HFF-Myc (cell line): ENCODE measurements at places on chromosomes 3 and 15.

DNA sequence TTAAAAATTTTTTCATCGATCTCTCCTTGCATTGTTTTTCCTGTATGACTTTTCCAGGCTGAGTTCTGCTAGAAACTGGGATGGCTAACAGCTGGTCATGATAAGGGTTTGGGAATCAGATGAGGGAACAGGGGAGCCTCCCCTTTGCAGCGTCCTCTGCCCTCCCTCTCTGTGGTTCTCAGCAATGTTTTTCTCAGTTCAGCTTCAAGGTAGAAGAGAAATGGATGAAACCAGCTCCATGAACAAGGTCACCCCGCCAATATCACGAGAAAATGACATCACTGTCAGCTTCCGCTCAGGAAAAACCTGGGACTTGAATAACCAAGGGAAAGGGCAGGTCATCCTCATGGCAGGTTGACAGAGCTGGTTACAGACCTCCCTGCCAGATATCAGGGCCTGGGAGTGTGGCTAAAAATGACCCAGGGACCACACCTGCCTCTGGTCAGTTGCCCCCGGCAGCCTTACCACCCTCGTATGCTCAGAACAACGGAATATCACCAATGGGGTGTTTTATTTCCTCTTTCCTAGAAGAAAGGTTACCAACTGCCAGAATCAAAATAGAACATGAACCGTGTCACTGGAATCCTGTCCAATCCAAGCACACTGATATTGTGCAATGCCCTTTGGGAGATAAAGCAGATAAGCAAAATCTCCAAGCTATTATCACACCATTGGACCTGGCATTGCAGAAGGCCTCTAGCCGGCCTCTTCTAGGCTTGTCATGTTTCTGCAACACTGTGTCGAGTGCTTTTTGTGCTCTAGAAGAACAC lies 26.1 kb downstream of the LSM3 start:
- DNase-seq = no peak

GRCh38 chr15:39747326-39747725 lies 35.3 kb downstream of the FSIP1 start:
- DNase-seq = no peak

- DNase-seq = no peak
Observed at GRCh38 chr3:32794487-32795308, 23.1 kb upstream of the TRIM71 start.

DNA sequence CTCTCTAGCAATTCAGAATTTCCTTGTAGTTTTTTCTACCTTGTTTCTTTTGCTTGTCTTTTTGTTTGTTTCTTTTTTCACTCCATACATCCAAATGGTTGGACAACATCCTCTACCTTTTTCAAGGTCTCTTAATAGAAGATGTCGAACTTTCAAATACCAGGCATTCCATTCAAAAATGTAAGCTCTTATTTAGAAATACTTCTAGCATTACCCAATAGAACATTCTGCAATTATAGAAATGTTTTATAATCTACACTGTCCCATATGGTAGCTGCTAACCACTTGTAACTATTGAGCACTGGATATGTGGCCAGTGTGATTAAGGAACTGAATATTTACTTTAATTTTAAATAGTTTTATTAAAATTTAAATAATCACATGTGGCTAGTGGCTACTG lies 196.2 kb upstream of the MRPL3 start:
- DNase-seq = no peak

DNA sequence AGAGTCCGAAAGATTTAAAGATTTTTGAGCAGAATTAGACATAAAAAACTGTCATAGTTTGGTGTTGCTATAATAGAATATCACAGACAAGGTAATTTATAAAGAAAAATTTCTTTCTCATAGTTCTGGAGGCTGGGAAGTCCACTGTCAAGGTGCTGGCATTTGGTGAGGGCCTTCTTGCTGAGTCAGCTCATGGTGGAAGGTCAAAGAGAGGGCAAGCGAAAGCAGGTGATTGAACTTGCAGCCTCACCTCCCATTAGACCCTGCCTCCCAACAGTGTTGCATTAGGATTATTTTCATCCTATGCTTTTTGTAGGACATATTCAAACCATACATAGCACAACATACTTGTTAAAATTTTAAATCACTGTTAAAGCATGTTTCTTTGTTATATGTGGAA lies 9.9 kb downstream of the SELENOT start:
- no peak for DNase-seq

GRCh38 chr3:23663246-23663645 lies 142.5 kb upstream of the UBE2E1 start:
- peak; percentile 51 for DNase-seq

- DNase-seq = no peak
Observed at GRCh38 chr3:64616953-64617352, 70.8 kb downstream of the ADAMTS9 start.

DNA sequence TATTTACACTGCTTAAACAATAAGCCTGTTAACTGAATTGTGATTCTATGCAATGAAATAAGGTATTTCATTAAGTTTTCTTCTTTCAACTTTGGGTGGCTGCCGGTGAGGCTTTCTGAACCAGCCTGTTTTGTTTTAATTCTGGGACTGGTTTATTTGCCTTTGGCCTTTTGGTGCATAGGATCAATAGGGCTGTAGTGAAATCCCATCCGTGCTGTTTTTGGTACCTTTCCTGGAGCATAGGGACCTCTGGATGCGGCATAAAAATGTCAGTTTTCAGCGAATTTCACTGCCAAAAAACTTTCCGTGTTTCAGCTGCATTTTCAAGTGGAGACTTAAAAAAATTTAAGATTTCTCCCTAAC lies 514 bp downstream of the PLS1 start:
- DNase-seq = no peak

GRCh38 chr15:81105545-81105944 lies 28.5 kb upstream of the CFAP161 start:
- no peak for DNase-seq

DNA sequence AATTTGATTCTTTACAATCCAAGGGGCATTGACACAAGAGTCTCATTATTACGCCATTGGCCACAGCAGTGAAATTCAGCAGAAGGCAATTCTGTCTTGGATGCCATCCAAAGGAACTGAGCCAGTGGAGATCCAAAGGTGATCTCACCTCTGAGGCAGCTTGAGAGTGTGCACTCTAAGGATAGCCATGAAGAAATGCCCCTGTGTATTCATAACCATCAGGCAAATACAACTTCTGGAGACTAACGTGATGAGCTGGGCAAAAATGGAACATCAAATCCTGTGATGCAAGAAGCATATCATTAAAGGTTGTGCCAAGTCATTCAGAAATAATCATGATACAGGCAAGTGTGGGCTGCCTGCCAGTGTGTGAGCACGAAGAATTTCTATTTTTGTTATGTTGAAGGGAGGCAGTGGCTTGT lies 41.4 kb downstream of the ROBO2 start:
- DNase-seq = no peak

DNA sequence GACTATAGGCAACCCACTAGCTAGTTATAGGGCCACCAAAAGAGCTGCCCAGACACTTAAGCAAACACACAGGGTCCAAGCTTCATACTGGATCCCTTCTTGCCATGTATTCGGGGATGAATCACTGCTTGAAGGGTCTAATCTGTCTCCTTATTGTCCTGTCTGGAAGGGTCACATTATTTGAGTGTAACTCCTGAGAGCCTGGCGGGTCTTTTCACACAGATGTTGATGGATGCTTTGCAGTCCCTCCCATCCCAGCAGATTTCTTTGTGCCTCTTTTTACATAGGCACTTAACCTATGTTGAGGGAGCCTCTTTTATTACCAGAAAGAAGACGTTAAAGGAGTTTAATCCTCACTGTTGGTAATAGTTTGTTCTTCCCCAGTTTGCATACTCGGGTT lies 56.6 kb downstream of the BBX start:
- no peak for DNase-seq

DNA sequence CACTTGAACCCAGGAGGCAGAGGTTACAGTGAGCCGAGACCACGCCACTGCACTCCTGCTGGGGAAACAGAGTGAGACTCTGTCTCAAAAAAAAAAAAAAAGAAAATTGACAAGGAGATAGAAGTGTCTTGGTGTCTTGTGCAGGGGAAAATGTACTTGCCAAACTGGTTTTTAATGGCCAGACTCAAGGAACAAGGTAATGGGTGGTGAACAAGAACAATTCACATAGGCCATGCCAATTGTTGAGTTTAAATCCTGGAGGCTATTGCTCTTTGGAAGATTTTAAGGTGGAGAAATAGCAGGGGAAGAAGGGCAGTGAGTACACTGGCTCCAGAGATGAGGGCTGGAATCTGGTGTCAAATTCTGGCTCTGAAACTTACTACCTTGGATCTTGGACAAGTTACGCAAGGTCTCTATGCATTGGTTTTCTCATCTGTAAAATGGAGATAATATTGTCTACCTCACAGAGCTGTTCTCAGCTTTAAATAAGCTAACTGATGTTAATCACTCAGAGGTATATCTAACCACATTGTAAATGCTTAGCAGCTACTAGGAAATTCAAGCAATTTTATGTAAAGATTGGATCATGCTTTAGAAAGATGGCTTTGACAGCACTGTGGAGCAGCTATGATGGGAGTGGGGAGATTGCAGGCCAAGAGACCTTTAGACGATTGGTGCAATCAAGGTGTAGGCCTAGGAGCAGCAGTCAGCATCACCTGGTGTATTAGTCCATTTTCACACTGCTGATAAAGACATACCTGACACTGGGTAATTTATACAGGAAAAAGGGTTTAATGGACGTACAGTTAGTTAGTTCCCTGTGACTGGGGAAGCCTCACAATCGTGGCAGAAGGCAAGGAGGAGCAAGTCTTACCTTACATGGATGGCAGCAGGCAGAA lies 78.3 kb downstream of the B3GALNT1 start:
- no peak for DNase-seq

GRCh38 chr3:112814266-112814665 lies 32.4 kb downstream of the CD200R1L start:
- peak; percentile 50 for DNase-seq

- no peak for DNase-seq
Observed at GRCh38 chr3:139689122-139689521, 11.3 kb upstream of the NMNAT3 start.

GRCh38 chr15:100596792-100597191 lies 5.2 kb downstream of the LINS1 start:
- no peak for DNase-seq

DNA sequence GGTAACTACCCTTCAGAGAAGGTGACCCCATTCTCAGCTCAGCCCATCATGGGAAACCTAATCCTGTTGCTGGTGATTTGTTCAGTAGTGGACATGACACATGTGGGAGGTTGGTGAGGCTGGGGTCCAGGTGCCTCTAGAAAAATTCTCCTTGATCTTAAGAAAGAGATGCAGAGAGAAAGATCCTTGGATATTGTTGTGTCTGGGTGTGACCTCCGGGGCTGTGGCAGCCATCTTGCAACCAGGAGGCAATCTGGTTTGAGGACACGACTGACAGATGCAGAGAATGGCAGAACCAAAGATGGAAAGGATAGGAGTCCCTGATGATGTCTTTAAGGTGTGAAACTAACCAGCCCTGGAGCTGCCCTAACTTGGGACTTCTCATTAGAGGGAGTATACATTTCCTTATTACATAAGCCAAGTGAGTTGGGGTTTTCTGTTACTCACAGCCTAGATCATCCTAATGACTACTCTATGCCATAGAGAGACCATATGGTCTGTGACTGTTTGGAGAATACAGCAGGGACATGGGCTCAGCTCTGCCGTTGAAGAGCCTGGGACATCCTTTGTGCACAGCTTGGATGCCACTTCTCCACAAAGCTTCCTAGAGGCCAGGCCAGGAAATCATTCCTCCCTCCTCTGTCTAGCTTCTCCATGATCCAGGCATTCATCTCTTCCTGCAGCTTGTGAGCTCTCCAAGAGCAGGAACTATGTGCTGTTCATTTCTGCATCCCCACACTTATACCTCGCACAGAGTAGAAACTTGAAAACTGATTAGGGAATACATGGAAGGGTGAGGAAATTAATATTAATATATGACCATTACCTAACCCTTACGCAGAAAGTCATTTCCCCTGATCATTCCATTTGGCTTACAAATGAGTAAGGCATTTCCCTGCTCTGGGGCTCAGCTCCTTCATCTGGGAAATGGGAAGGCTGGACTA lies 45.9 kb downstream of the HRH1 start:
- DNase-seq = no peak

- DNase-seq = no peak
Observed at GRCh38 chr3:173586166-173586565, 188.6 kb downstream of the NLGN1 start.

DNA sequence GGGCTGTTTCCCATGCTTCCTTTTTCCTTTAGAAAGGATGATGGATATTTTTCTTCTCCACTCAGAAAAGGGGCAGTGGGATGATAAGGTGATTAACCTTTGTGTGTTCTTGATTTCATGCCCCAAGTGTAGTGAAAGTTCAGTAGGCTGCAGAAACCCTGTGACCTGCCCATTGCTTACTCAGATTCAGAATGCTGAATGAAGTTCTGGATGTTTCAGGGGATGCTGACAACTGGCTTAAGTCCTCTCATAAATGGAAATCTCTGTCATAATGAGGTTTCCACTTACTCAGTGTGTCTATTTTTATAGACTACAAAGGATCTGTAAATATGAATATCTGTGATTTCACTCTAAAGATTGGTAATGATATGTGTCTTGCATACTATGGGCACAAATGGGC lies 471.3 kb upstream of the TPRG1 start:
- no peak for DNase-seq

GRCh38 chr3:129323651-129324294 lies 45.1 kb downstream of the HMCES start:
- DNase-seq = no peak

DNA sequence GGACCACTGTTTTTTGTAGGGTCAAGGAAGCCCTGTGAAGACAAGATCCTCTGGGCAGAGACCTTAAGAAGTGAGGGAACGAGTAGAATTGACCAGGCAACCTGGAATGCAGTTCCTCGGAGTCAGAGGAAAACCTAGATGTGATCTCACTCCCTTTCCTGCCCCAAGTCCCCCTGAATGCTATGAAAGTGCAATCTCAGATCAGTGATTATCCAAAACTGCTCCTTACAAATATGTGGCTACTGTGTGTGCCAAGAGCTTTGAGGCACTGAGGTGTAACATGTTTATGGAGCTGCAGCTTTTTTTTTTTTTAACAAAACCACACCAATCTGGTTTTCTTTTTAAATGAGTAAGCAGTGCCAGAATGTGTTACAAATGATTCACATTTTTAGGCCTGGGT lies 35.8 kb downstream of the THSD4 start:
- no peak for DNase-seq

DNA sequence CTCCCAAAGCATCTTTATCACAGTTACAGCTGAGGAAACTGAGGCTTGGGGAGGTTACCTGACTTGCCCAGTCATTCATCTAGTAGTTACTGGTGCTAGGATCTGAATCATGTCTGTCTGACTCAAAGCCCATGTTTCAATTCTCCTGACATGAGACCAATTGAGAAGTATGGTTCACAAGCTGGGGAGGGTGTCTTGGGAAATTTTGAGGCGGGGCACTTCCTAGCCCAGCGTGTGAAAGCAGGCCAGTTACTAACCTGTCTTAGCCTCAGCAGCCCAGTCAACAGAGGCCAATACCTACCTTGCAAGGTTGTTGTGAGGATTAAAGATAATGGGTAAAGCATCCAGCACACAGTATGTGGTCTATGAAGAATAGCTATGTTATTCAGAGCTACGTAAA lies 37.0 kb downstream of the CLDN18 start:
- no peak for DNase-seq

- DNase-seq = no peak
Observed at GRCh38 chr3:49790626-49791411, 4.5 kb upstream of the IP6K1 start.
